Omental fat pad (tissue), 4 donors: ENCODE measurements at places on chromosomes 7 and 10. TPM values are rescaled to one million over a fixed set of nuclear protein-coding genes. Genes with fewer than 3 reads are reported as not detected.

GRCh38 chr7:34165927-34166550 is 260.7 kb downstream of the BMPER start:
- no peak for DNase-seq

- DNase-seq = no peak
Measured at GRCh38 chr10:4352414-4352961, 473.5 kb upstream of the AKR1E2 start.

The GPR85 gene
- total RNA-seq = 1.1 TPM

- DNase-seq = no peak
Measured at GRCh38 chr10:108578258-108578657, 1345.1 kb downstream of the XPNPEP1 start.

The LEP gene
- 306 TPM for total RNA-seq

DNA sequence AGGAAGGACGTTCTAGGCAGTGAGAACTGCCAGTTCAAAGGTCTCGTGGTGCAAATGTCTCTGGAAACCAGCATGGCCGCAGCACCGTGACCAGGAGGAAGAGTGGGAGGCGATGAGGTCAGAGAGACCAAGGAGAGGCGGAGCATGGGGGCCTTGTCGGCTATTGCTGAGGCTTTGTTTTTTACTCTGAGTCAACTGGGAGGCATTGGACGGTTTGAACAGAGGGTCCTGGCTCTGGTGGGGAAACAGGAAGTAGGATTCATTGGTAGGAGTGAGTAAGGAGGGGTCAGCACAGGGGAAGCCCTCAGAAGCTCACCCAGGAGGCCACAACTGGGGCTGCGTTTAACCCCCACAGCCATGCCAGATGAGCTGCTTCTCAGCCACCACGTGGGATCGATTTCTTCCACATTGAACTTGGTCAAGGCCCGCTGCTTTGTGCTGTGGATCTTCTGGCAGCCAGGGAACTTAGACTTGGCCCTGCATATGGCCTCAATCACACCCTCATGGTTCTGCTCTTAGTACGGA is 22.2 kb upstream of the SH2B2 start:
- DNase-seq = no peak

- no peak for DNase-seq
Measured at GRCh38 chr7:19919261-19920095, 146.1 kb upstream of the TMEM196 start.

DNA sequence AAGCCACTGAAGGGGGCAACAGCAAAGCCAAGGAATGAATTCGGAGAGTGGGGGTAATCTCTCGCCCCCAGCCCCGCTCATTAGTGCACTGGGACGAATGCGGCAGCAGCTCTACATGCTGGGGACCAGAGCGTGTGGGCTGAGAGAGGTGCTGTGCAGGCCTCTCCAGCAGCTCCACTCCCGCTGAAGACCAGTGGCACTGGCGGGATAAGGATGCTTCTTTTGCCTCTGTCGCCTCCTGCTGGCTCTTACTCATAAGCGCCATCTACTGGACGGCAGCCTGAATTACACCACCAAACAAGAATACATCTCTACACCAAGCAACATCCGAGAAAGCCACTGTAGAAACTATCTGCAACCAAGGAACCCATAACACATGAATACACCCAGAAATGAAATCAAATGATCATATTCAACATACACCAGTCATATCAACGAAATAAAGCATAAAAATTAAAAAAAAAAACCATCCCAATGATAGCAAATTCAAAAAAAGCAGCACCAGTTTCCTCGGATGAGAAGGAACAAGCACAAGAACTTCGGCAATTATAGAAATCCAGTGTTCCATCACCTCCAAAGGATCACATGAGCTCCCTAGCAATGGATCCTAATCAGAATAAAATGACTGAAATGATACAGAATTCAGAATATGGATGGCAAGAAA is 79.0 kb upstream of the TMEM168 start:
- DNase-seq = no peak

The FBXO24 gene
- not detected for total RNA-seq

- no peak for DNase-seq
Measured at GRCh38 chr10:129169115-129169514, 297.9 kb upstream of the MGMT start.

GRCh38 chr7:84387595-84387994 is 193.0 kb upstream of the SEMA3A start:
- no peak for DNase-seq

DNA sequence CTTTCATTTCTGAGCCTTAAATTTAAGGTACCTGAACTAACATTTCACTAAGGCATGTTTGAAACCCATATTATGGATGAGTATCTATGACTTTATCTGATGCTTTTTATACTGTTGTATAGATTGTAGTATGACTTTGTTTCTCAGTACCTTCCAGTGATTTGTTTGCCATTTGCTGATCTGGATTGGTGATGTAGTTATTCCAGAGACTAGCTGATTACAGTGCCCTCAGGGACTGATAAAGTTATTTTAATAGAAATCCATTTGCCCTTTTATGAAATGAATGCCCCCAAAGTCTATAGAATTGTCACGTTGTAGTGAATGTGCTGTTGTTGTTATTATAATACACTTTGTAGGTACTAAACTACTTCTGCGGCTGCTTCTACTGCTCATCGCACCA is 385.4 kb upstream of the LRGUK start:
- no peak for DNase-seq

The CYP3A7 gene
- not detected for total RNA-seq

The ARID5B gene
- 57.5 TPM for total RNA-seq

DNA sequence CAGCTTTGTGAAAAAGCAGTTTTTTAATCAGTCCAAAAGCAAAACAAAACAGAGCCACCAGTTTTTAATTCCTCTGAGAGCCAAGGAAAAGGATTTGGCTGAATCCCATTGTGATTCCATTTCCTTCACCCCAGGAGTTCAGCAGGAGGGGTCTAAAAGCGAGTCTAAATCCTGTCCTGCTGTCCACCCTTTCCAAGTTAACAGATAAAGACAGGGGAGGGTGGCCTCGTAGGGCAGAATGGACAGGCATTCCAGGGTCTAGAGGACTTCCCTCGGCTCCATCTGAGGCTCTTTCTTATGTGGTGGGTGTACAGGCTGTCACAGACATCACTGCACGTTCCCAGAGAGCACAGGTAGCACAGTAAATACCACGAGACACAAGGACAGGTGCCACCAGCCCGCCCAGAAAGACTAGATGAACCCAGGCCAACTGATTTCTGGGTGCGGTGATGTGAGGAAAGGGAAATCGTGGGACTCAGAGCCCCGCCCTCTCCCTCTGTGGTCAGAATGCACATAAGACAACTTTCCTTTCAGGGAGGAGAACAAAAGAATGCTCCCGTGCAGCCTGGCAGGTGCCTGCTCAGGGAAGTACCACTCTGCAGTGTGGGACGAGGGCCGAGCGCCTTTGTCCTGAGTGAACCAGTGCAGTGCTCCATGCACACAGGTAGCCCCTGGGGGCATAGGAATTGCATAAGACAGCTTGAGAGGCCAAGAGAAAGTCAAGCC is 119.7 kb downstream of the ABLIM1 start:
- DNase-seq = no peak

The PRTFDC1 gene
- 1.4 TPM for total RNA-seq

The PPP1R9A gene
- 13.0 TPM for total RNA-seq

The ANK3 gene
- total RNA-seq = 15.7 TPM

GRCh38 chr10:24784923-24785322 is 61.2 kb upstream of the ARHGAP21 start:
- DNase-seq = no peak

The CPVL gene
- total RNA-seq = 58.6 TPM

DNA sequence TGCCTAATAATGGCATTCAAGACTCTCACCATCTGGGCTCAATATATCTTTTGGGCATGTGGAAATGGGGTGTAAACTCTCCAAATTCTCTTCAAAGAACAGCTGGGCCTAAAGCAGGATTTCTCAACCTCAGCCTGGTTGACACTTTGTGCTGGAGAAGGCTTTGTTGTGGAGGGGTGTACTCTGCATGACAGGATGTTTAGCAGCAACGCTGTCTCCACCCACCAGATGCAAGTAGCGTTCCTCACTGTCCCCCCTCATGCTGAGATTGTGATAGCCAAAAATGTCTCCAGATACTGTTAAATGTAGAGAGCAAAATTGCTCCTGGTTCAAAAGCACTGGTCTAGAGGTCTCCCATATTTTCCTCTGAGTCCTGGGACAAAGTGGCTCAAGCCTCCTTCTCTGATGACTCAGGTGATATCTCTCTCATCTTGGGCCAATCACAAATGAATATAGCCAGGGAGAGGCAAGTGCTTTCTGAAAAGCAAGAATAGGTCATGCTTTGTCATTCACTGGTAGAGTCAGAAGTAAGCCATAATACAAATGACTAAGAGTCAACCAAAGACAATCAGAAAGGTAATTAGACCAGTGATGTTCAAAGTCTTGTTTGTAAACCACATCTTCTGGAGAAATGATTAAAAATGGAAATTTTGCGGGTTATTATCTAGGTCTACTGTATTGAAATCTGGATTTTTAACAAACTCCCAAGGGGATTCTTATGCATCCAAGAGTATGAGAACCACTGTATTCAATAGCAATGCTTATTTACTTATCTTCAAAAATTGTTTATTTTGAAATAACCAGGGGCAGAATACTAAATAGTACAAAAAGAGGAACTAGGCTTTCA is 330.8 kb downstream of the PTEN start:
- DNase-seq = no peak

DNA sequence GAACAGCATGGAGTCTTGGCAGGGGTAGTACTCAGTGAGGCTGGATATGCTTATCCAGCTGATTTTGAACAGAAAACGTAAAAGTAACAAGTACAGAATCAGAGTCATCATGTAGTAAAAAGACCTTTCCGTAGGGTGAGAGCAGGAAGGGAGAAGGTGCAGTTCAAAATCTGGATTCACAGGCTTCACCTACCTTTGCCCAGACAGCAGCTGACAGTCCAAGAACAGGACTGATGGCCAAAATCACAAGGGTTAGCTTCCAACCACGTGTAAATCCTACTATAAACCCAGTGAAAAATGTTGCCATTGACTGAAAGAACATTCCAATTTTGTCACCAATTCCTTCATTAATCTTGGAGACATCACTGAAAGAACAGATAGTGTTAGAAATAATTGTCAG is 34.8 kb downstream of the ABCB1 start:
- DNase-seq = no peak

DNA sequence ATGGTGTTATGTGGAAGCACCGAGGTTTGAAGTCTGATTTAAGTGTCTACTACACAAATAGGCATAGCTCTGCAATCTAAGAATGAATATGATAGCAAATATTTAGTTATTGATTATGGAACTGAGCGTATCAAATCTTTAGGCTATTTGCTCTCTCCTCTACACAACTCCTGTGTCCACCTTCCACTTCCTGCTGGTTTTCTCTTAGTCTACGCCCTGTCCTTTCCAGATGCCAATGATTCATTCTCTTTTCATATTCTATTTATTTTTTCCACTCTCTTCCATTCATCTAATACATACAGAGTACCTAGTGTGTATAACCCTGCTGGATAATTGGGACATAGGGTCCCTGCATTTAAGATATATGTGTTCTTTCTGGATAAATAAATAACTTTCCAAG is 83.7 kb downstream of the DGKB start:
- no peak for DNase-seq

GRCh38 chr7:154693661-154694060 is 309.3 kb downstream of the PAXIP1 start:
- no peak for DNase-seq

DNA sequence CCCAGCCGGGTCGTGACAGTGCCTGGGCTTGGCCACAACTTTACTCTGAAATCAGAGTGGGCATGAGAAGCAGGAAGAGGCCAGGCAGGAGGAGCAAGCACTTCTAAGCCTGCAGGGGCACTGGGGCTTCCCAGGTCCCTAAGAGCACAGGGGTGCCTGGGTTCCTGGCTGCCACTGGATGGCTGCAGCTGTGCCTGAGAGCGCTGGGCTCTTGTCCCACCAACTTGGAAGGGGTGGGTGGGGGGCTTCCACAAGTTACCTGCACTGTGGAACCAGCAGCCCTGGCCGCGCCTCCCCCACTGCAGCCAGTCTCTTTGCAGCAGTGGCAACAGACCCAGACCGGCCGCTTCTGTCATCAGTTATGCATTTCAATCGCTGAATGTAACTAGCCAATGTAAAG is 434.7 kb upstream of the GRM3 start:
- no peak for DNase-seq

- no peak for DNase-seq
Measured at GRCh38 chr10:27041196-27041595, 59.1 kb downstream of the ANKRD26 start.

- no peak for DNase-seq
Measured at GRCh38 chr10:75207079-75207856, 3.3 kb upstream of the VDAC2 start.

DNA sequence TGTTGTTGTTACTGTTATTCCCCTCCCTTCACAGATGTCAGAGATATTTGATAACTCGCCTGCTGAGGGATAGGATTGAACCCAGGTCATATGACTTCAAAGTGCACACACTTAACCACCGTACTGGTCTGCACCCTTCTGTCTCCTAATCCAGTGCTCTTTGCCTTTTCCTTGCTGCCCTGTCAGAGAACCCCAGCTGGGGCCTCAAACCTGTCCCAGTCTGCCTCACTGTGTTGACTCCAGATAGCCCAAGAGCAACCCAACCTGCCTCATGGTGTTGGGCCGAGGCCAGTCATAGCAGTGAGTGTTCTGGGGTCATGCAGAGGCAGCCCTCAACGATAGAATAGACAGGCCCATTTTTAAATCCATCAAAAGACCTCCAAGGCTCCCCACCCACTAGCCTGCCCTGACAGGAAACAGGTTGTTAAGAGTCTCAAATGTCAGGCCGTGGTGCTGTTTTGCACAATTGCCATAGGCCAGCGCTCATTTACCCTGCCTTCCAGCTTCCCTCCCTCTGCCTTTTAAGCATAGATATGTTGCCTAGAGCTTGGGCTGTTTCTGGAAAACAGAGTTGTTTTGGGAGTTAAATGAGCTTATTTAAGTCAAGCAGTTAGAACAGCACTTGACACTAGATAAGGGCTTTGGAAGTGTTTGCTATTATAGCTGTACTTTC is 37.0 kb upstream of the PDCD4 start:
- no peak for DNase-seq

The RBM20 gene
- total RNA-seq = 1.7 TPM

The ZNF33A gene
- total RNA-seq = 25.1 TPM

DNA sequence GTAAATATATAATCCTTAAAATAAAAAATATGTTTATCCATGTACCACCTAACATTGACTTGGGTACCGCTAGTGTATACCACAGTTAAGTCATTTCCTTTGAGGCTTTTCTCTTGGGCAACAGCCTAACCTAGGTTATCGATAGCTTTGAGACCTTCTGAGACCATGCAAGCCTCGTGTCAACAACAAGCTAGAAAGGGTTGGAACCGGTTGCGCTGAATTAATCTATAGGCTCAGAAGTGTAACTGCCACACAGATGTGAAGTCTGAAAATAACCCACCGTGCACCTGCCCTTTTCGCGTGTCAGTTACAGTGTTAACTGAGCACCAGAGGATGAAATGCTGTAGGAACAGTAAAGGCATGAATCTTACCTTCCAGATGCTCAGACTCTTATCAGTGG is 59.8 kb downstream of the ARID5B start:
- no peak for DNase-seq

GRCh38 chr10:33326933-33327332 is 7.5 kb downstream of the NRP1 start:
- DNase-seq = no peak

DNA sequence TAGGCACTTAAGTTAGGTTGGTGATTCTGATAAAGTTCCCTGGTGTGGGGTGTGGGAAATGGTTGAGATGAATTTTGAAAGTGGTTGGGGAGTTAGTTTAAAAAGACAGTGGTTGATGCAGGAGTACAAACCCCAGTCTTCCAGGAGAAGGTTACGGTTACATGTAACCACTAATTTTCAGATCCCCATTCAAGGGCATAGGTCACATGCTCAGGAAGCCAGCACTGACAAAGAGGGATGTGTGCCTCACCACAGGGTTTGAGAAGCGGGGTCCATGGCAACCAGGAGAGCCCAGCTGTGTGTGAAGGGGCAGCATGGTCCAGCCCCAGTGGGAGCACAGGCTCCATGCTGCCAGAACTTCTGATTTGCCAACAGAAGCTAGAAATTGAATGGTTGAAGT is 144.2 kb downstream of the MDFIC start:
- no peak for DNase-seq
